Stimulated activated CD8-positive, alpha-beta memory T cell treated with anti-CD3 and anti-CD28 coated beads, Interleukin-4, amount 100 ng/mL, for 1 hour (primary cell): ENCODE measurements at places on chromosomes 2 and 18.

GRCh38 chr18:35740656-35741055 is 159.1 kb downstream of the GALNT1 start:
- no peak for DNase-seq

DNA sequence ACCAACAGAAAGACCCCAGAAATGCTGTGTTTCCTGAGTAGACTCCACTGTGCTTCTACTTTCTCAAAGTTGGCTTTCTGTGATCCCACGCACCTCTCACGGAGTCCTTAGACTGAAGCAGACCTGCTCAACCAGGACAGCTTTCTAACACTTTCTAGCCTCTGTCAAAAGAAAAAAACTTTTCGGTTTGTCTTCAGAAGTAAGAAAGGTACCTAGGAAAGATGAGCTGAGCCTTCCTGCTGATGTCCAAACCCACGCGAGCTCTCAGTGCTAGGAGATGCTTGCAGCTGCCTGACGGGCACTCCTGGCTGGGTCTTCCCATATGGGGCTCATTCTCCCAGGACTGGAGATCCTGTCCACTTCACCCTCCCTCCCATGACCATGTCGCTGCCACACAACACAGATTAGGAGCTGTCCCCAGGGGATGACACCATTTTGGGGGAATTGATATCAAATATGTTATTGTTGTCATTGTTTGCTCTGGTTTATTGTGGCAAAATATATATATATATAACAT is 49.2 kb upstream of the DAPL1 start:
- no peak for DNase-seq

GRCh38 chr2:150063432-150063889 is 424.0 kb downstream of the RND3 start:
- DNase-seq, result no peak

GRCh38 chr2:46876741-46877384 is 38.7 kb downstream of the MCFD2 start:
- DNase-seq, result no peak

GRCh38 chr2:241724259-241724974 is 10.0 kb upstream of the D2HGDH start:
- DNase-seq, result no peak

GRCh38 chr2:168149150-168149974 is 98.0 kb downstream of the STK39 start:
- no peak for DNase-seq

- no peak for DNase-seq
Observed at GRCh38 chr2:186691231-186691630, 2.6 kb upstream of the FAM171B start.

DNA sequence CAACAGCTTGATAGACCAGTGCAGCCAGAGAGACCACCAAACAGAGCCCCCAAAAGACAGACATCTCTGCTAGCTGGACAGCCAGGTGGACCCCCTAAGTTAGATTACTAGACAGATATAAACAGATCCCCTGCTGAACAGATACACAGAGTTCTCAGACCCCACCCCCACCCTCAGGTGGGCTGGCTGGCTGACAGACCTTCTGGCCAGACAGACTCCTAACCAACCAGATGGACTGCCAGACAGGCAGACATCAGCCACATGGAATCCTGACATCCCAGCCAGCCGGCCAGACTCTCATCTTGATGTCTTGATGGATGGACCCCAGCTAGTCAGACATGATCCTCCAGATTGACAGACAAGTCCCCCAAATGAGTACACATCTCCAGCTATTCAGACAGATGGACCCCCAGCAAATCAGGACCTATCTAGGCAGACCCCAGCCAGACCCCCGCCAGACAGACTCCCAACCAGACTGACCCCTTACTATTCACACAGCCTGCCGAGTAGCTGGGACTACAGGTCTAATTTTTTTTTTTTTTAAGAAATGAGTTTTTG is 18.0 kb downstream of the PTPN18 start:
- no peak for DNase-seq
